ENCODE measurements at places on chromosomes 7 and 10. TPM values are rescaled to one million over a fixed set of nuclear protein-coding genes. Genes with fewer than 3 reads are reported as not detected.

The KLF14 gene
- total RNA-seq = not detected

The DEPP1 gene
- total RNA-seq = 79.2 TPM

The TMEM273 gene
- total RNA-seq = 0.37 TPM

The TMEM236 gene
- total RNA-seq = 0.06 TPM

The HOXA13 gene
- total RNA-seq = not detected

The FAM241B gene
- total RNA-seq = 0.19 TPM

The LBX1 gene
- not detected for total RNA-seq

The IDI2 gene
- not detected for total RNA-seq

The CDHR3 gene
- 2.6 TPM for total RNA-seq

The RARRES2 gene
- total RNA-seq = not detected

The PAX4 gene
- not detected for total RNA-seq

The TAX1BP1 gene
- 135 TPM for total RNA-seq

The METTL27 gene
- 2.5 TPM for total RNA-seq

The FRAT2 gene
- total RNA-seq = 4.4 TPM

The CLEC2L gene
- total RNA-seq = not detected

The CC2D2B gene
- 0.06 TPM for total RNA-seq

The CRYGN gene
- 0.13 TPM for total RNA-seq

The OPALIN gene
- not detected for total RNA-seq

The C10orf53 gene
- not detected for total RNA-seq

The FAM131B gene
- 1.6 TPM for total RNA-seq

The CAMK2B gene
- total RNA-seq = 1.3 TPM

The HKDC1 gene
- total RNA-seq = 1.7 TPM

The GUSB gene
- 23.8 TPM for total RNA-seq

The COL13A1 gene
- 14.8 TPM for total RNA-seq

The FRAT1 gene
- total RNA-seq = 1.7 TPM

The ANKRD22 gene
- 0.13 TPM for total RNA-seq

The CDK13 gene
- 50.4 TPM for total RNA-seq

The MRPS16 gene
- total RNA-seq = 50.2 TPM

The FGL2 gene
- total RNA-seq = 616 TPM

The ACTL6B gene
- total RNA-seq = not detected

The ZPBP gene
- total RNA-seq = not detected

The DYNC1I1 gene
- total RNA-seq = 3.5 TPM

All from aortic smooth muscle cell (primary cell).